ENCODE measurements at places on chromosomes 7 and 10.

- DNase-seq, result no peak
These were observed 1101.1 kb downstream of the SORCS3 start for GRCh38 chr10:105742184-105742583.

DNA sequence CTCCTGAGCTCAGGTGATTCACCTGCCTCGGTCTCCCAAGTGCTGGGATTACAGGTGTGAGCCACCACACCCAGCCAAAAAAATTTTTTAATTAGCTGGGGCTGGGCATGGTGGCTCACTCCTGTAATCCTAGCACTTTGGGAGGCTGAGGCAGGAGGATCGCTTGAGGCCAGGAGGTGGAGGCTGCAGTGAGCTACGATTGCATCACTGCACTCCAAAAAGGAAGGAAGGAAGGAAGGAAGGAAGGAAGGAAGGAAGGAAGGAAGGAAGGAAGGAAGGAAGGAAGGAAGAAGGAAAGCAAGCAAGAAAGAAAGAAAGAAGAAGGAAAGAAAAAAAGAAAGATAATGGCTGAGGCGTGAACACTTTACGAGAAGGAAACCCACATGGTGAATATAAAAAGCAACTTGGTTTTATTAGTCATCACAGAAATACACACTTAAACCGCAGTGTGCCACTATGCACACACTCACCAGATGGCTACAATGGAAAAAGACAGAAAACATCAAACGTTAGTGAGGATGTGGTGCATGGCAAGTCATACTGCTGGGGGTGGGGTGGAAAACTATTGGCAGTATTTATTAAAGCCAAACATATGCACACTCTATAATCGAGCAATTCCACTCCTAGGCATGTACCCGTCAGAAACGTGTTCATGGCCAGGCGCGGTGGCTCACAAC lies 4.4 kb upstream of the CCL26 start:
- DNase-seq, result peak; percentile 66

DNA sequence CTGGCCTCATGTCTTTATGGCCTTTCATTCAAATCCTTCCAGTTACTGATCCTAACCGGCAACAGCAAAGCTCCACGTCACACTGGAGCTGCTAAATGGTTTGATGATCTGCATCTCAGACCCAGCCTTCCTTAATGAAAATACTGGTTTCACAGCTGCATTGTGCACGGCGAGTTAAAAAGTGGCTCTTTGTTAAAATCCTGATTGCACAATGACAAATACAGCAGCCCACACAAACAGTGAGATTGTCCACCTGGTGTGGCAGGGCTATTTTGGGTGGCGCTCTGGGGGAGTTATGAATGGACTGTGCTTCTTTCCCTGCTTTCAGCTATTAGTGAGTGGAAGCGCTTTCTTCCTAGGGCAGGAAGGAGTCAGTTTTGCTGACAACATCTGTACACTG lies 63.4 kb upstream of the C1QL3 start:
- DNase-seq, result no peak

DNA sequence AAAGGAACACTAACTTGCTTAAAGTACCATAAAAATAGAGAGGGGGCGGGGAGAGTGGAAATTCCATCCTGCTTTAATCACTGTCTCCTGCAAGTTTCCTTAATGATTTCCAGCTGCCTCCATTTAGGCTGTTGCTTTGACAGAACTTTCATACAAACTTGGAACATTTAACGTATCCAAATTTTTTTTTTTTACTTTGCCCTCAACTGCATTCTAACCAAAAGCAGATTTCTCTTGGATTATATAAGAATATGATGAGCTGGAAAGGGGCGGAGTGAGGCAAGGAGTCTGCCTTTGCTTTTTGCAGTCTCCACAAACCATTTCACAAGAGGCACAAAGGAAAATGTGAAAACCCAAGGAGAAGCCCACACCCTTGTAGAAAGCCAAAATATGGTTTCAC lies 46.6 kb upstream of the COL1A2 start:
- no peak for DNase-seq

- DNase-seq, result no peak
These were observed 61.8 kb downstream of the OAT start for GRCh38 chr10:124356701-124357560.

DNA sequence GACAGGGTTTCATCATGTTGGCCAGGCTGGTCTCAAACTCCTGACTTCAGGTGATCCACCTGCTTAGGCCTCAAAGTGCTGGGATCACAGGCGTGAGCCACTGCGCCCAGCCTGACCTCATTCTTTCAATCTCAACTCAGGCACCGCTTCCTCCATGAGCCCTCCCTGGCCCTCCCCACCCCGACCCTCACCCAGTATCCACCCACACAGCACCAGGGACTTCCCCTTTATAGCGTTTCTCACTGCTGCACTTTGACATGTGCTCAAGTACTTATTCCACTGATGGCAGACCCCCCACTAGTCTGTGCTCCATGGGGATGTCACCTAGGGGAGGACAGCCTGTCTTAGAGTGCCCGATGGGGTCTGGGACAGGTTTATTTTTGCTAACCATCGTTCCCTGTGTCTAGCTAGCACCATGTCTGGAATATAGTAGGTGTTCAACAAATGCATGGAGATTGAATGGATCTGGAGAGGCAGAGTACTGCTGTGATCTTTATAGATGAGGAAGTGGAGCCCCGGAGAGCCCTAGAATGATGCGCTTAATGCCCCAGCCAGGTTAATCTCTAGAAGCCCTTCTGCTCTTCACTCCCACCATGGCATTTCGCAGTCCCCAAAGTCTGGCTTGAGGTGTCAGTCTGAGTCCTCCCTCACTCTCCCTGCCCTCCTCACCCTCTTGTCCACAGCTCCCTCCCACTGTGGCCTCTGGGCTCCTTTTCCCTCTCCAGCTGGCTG lies 258.8 kb downstream of the RPS24 start:
- no peak for DNase-seq

DNA sequence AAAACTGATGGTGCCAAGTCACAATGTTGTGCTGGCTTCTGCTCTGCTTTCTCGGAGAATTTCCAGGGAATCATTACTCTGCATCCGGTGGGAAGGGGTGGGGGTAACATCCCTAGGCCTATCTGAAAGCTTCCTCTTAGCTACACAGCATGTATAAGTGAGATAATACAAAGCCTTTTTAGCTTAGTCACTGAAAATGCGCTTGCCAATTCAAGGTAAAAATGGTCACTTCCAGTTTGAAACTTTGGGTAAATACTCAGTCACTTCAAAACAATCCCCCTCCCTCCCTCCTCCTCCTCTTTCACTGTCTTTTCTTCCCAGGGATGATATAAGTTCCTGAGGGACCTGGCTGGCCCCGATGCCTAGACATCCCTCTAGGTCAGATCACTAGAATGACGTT lies 57.3 kb upstream of the APBB1IP start:
- no peak for DNase-seq

Data from activated CD8-positive, alpha-beta T cell treated with anti-CD3 and anti-CD28 coated beads, Interleukin-2, amount 10 ng/mL, durations not matched to agents 7 days and 5 days (primary cell).